Neural cell (in vitro differentiated cells): ENCODE measurements at places on chromosomes 6 and 20. TPM values are rescaled to one million over a fixed set of nuclear protein-coding genes. Genes with fewer than 3 reads are reported as not detected.

The SIRPD gene
- polyA plus RNA-seq: not detected in 2 replicates

The IP6K3 gene
- polyA plus RNA-seq: not detected in 2 replicates

The ETV7 gene
- 0.32 TPM in 1 of 2 replicates, not detected in the other for polyA plus RNA-seq

The B4GALT5 gene
- 34.7 and 36.8 TPM in 2 replicates for polyA plus RNA-seq

The RIPPLY2 gene
- 3.5 and 5.0 TPM in 2 replicates for polyA plus RNA-seq

The MYB gene
- 2.9 and 4.0 TPM in 2 replicates for polyA plus RNA-seq

The MATN4 gene
- polyA plus RNA-seq: not detected in 2 replicates

The SEMG1 gene
- polyA plus RNA-seq: not detected in 2 replicates

The LIN28B gene
- 17.4 and 19.1 TPM in 2 replicates for polyA plus RNA-seq

The FAM83C gene
- not detected in 2 replicates for polyA plus RNA-seq

The NRSN1 gene
- polyA plus RNA-seq: 23.1 and 24.5 TPM in 2 replicates

The ZNF341 gene
- polyA plus RNA-seq: 1.2 and 2.6 TPM in 2 replicates

The EYA4 gene
- polyA plus RNA-seq: 2.6 and 2.9 TPM in 2 replicates

The NKX2-4 gene
- not detected in 2 replicates for polyA plus RNA-seq

The AIF1 gene
- polyA plus RNA-seq: not detected in 2 replicates

The MBOAT1 gene
- not detected in 2 replicates for polyA plus RNA-seq

The LHFPL5 gene
- 0.17 TPM in 1 of 2 replicates, not detected in the other for polyA plus RNA-seq

The LY86 gene
- polyA plus RNA-seq: not detected in 2 replicates

The TNF gene
- polyA plus RNA-seq: not detected in 2 replicates

The C6orf52 gene
- polyA plus RNA-seq: 5.7 and 9.4 TPM in 2 replicates

The ANKEF1 gene
- polyA plus RNA-seq: 3.2 and 3.5 TPM in 2 replicates

The VSX1 gene
- polyA plus RNA-seq: not detected in 2 replicates

The TSBP1 gene
- not detected in 2 replicates for polyA plus RNA-seq

The KIF25 gene
- not detected in 2 replicates for polyA plus RNA-seq

The ANKRD6 gene
- polyA plus RNA-seq: 43.5 and 57.1 TPM in 2 replicates

The OOEP gene
- polyA plus RNA-seq: not detected in 2 replicates

The FLRT3 gene
- polyA plus RNA-seq: 3.2 and 3.4 TPM in 2 replicates

The ULBP3 gene
- 2.2 and 2.8 TPM in 2 replicates for polyA plus RNA-seq
